ENCODE measurements at places on chromosomes 5 and 9.

DNA sequence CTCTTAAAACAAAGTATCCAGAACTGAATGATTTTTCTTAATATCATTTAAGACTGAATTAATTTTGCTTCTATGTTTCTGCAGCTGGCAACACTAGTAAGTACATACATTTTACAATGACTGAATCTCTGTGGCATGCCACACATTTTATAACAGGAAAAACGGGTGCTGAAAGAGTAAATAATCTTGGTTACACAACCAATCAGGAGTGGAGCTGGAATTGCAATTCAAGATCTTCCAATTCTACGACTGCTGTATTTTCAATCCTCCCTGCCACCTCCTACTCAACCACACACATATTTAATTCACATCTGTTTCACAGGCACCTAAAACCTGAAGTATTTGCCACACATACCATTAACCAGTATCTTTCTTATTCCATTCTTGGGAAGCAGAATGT, 52.7 kb upstream of the NR5A1 start:
- no peak for DNase-seq

DNA sequence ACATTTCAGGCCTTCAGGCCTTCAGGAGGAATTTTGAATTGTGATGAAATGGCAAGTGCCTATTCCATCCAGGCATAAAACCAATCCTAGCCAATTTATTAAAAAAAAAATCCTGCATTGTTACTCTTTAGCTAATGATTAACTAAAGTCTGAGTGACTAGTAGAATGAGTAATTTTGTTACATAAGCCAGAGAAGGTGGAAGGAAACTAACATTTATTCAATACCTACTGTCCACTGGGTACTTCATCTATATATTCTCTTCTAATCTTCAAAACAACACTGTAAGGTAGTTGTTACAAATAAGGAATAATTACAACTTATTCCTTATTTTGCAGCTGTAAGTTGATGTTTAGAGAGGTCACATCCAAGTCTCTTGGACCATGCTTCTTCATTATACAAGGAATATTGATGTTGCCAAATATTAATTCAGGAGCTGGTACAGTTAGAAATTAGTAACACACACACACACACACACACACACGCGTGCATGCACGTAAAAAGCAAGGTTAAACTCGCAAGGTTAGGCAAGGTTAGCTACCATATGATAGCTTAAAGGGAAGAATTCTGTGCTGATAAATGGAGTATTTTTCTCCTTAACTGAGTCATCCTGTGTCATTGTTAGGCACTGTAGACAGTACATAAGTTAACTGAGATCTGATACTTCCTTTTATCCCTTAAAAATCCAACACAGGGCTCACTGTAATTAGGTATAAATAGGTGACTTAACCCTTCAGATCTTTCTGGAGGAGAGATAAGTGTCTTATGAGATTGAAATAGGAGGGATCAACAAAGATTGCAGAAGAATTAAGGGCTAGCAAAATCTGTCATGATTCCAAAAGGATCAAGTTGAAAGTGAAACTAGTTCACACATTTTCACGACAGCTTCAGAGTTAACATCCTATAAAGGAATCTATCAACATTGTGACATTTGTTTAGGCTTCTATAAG, 596.9 kb downstream of the PDE4D start:
- no peak for DNase-seq

DNA sequence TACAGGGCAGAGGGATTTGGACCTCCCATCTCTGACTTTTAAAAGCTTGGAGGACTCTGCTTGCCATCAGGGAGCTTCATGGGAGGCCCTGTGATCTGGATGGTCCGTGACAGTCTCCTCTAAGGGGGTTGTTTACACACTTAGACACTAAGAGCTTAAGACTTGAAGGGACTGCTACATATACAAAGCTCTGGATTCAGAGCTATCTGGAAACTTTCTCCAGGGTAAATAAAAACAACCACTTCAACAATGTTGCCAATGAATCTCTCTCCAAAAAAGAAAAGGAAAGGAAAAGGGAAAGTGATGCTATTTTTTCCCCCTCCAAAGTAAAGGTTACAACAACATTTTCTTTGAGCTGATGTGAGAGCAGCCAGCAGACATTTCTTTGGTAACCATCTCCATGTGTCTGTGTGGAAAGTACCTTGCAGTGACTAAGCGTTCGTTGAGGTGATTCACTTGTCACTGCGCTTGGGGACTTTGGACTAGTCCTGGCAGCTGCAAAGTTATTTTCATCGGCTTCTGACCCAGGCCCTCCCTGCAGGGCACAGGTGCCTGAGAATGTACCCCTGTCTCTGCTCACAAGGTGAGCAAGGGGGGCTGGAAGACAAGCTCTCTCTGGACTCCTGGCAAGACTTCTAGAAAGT, 262.1 kb upstream of the KLF4 start:
- no peak for DNase-seq

DNA sequence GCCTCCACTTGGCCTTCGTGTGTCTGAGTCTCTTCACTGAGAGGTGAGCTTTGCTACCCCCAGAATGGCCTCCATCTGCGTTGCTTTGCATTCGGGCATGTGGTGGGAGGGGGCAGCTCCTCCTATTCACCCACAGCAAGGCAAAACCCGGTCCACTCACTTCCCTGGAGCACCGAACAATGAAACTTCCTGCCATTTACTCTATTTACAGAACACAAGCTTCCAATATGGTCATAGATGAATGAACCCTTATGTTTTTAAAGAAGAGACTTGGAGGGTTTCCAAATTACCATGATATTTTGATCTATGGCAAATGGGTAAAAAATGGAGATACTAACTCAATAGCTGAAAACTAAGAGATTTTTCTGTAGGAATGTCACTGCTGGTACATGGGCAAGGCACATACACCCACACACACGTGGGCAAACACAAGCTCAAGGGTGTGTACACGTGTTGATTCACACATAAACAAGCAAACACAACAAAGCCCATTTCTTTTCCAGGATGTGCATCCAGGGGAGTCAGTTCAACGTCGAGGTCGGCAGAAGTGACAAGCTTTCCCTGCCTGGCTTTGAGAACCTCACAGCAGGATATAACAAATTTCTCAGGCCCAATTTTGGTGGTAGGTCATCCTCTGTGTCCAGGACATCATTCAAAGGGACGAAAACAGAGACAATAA, 5.2 kb downstream of the GABRP start:
- DNase-seq, result no peak

- DNase-seq, result no peak
These were observed 91.5 kb downstream of the NR3C1 start for GRCh38 chr5:143311955-143312354.

DNA sequence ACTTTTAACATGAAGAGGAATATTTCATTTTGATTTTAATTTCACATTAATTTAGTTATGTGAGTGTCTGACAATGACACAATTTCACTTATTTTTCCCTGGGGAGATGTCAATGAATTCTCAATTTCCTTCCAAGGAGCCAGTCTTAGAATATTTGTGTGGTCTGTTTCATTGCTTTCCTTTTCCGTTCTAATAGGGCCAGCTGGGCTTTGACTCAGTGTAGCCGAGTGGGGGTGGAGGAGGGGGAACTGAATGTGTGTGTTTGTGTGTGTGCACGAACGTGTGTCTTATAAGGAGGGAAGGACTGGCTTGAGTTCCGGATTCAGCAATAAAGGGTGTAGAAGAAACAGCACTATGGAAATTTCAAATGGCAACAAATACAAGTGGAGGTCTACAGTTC, 100.0 kb downstream of the BASP1 start:
- no peak for DNase-seq

DNA sequence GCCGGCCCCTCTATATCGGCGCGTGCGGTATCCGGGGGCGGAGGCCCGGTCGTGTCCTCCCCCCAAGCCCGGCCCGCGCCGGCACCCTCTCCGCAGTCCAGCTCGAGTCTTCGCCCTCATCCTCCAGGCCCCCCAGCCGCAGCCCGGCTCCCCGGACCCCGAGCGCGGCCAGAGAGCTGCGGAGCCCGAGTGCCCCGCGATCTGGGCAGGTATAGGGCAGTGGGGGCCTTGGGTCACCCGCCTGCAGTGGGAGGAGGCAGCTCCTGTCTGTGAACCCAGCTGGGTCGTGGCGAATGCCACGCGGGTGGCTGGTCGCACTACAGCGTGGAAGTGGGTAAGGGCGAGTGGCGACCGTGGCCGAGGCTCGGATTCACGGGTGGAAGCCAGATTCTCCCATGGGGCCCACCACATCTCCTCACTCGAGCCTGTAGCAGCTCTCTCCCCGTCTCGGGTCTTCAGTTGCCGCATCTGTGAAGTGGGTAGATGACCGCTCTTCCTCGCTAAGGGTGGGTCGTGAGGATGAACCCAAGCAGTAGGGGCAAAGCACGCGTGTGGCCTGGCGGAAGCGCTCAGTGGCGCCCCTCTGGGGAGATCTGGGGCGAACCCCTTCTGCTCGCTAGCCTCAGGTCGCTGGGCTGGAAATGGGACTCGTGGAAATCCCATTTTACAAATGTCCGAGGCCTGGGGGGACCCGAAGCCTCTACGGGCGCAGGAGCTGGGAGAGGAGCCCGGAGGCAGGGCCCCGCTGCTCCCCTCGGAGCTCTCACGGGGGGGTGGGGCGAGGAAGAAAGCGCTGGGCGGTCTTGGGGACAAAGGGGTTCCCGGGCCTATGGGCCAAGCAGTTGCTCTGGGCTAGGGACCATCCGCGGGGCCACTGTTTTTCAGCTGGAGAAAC, 1.9 kb downstream of the NR5A1 start:
- DNase-seq, result no peak

DNA sequence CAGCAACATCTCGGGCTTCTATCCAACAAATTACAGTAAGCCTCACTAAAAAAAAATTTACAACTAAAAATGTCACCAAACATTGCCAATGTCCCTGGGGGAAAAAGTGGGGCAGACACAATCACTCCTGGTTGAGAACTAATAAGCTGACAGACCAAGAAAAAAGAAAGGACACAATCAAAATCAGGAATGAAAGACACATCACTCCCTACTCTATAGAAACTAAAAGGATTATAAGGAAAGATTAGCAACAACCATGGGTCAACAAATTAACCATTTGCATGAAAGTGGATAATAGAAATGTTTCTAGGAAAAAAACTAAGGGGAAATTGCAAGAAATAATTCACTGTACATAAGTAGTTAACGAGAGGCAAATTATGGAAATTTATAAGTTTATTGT, 53.4 kb downstream of the AGTPBP1 start:
- DNase-seq, result no peak

All from NCI-H2081 (cell line).